ENCODE measurements at places on chromosomes 12 and 14.

- DNase-seq = no peak
These were observed 9.7 kb upstream of the FOS start for GRCh38 chr14:75268633-75269550.

- no peak for DNase-seq
These were observed 497.6 kb downstream of the RMST start for GRCh38 chr12:97960225-97960624.

DNA sequence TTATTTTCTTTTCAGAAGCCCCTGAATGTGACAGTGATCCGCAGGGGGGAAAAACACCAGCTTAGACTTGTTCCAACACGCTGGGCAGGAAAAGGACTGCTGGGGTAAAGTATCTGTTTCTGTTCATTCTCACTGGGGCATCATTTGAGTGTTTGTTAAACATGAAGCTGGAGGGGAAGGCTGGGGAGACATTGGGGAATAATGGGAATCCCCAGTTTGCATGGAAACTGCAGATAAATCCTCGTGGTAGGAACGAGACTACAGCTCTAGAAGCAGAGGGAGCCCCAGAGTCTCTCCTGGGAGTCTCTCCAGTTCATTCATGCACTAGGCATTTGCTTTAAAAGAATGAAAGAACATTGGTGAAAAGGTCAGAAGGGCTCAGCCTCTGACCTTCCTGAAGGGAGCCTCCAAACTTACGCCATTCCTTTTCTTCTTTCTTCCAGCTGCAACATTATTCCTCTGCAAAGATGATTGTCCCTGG, 2.5 kb upstream of the CFAP251 start:
- DNase-seq = no peak

- no peak for DNase-seq
These were observed 135.3 kb downstream of the SMOC1 start for GRCh38 chr14:70014406-70015095.

- DNase-seq = no peak
These were observed 162.7 kb downstream of the ETV6 start for GRCh38 chr12:11812241-11812585.

DNA sequence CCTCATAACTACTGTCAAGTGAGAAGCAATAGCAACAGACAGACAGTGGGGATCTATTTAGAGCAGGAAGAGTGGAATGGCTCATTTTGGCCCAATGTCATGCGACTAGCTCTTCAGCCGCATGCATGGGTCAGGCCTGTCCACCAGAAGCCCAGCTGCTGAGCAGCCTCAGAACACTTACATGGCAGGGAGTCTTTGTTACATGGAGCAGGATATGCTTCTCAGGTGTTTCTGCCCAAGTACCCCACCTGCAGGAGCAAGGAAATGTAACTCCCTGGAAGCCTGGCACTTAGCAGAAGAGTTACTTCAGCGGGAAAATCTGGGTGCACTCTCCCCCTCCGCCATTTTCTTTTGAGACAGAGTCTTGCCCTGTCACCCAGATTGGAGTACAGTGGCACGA, 73.5 kb upstream of the ARHGAP5 start:
- DNase-seq = no peak

DNA sequence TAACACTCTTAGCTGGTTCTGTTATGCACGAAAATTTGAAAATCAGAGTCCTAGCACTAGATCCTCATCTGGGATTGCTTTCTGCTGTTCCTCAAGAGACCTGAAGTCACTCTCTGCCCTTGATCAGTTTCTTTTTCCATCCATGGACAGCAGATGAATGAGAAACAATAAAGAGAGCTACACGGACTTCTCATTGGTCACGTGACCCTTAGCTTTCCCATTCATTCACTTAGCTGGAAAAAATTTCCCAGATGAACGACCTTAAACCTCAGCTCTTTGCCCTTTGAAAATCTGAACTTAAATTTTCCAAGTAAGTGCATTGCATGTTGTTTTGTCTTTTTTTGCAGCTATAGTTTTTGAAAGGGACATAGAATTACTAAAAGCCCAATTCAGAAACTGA, 27.2 kb upstream of the RGS6 start:
- DNase-seq = no peak

DNA sequence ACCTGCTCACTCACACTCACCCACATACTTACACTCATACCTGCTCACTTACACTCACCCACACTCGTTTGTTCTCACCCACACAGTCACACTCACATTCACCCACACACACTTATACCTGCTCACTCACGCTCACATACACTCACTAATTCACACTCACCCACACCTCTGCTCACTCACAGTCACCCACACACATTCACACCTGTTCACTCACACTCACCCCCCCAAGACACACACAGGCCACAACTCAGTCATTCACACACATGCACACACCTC, 436.2 kb downstream of the BCL11B start:
- no peak for DNase-seq

All from GM12892 (cell line).